ENCODE measurements at places on chromosomes 11 and 22.
A peak's percentile ranks its signal among the peaks of the same experiment; 100 is the strongest.

GRCh38 chr11:109964487-109964886, 128.7 kb upstream of the ZC3H12C start:
- DNase-seq: no peak

DNA sequence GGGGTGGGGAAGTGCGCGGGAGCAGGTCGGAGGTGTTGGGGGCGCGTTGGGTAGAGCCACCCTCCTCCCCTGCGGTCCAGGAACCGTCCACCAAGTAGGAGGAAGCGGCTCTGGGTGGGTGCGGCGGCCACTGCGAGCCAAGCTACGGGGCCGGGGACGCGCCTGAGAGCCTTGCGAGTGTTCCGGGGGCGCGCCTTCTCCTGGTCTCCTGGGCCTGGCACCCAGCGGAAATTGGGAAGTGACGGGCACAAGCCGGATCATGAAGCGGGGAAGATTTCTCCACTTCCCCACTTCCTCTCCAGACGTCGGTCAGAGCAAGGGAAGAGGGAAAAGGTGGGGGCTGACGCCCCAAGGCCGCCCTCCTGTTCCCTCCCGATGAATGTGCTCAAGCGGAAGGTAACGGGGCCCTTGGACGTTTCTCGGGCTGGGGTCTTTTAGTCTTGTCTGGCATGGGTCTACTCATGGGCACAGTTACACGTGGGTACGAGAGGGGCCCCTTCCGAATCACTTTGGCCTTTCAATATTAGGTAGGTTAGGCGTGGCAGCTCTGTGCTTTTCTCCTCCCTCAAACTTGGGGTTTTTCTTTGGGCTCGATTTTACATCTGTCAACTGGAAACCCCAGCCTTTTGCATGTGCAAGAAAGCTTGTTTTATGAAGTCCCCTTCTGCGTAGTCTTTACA, 865 bp downstream of the RBM14 start:
- no peak for DNase-seq

DNA sequence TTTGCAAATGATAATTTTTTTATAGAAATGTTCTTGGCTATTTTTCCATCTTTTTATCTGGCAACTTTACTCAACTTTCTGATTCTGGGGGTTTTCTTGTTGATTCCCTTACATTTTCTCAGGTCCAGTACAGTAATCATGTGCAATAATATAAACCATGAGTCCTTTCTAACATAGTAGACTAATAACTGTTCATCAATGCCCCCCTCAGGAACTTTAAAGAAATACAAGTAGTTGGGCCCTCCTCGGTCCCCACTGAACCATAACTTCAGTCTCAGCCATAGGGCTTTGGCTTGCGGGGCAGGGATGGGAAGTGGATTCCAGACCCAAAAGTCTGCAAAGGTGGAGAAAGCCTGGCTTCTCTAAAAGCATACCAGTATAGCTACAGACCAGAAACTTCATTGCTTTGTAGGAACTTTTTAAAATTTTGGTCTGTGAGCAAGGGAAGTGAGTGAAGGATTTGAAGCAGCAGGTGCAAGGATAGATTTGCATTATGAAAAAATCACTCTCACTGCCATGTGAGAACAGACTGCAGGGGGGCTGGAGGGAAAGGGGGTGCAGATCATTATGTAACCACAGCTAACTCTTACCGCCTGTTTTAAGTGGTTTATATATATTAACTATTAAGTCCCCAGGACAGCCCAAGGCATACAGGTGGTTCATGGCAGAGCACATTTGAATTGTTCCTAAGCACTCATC, 10.4 kb upstream of the TUB start:
- DNase-seq: no peak

DNA sequence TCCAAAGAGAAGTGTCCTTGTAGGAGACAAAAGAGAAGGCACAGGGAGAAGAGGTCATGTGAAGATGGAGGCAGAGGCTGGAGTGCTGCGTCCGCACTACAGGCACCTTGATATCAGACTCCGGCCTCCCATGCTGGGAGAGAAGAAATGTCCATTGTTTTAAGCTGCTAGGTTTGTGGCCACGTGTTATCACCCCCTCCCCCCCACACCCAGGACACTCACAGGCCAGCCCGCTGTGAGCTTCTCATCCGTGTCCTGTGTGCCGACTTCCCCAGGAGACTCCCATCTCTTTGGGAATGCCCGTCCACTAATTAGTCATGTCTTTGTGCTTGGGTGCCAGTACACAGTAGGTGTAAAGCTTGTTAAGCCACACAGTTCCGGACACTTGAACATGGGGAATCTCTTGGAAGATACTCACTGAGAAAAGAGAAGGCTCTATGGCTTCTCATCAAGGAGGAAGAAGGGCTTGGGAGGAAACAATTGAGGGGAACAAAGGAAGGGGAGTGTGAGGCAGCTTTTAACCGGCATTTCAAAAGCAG, 1234.7 kb downstream of the TBC1D22A start:
- no peak for DNase-seq

GRCh38 chr22:38406617-38407016, 48.4 kb downstream of the KCNJ4 start:
- DNase-seq: no peak

DNA sequence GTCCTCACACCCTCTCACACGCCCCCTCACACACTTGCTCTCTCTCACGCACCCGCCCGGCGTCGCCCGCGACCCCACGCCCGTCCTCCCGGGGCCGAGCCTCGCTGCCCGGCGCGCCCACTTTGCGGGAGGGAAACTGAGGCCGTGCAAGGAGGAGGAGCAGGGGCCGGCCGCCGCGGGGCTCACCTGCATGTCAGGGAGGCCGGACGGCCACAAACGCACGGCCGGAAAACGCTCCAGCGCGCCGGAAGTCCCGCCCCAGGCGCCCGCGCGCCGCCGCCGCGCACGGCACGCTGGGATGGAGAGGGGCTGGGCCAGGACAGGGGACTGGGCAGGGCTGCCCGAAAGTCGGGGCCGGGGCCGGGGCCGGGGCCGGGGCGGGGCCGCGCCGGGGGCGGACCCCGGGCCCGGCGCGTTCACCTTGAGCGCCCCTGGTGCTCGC, at the start of gene CHID1:
Gene CHID1, minus strand, starts transcription at position 222 of the 442 bp plus-strand sequence. CDS start 5,994 bp downstream, outside the sequence.
- DNase-seq: peak; percentile 66

DNA sequence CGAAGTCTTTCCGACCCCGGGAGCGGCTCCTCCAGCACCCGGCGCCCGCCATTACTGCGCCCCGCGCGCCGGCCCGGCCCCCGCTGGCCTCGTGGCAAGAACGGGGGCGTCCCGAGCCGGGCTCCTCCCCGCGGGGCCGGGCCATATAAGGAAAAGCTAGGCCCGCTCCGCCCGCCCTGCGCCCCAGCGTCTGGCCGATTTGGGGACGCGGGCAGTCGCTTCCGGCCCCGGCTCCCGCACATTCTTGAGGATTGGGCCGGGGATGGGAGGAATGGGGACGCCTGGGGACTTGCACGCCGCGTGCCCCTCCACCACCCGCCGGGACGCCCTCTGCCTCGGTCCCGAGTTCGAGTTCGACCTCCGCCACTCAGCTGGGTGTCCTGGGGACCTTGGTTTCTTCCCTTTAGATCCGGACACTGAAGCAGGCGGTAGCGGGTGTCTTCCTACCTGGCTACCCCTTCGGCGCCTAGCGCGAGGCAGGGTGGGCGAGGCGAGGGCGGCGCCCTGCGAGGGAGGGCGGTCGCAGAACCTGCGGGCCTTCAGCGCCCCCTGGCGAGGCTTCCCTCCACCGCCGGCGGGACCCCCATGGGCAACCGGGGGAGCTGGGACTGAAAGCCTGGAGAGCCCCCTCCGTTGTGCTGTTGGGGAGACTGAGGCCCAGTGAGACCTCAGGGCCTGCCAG, 3.8 kb downstream of the SMTN start:
- DNase-seq: peak; percentile 81

DNA sequence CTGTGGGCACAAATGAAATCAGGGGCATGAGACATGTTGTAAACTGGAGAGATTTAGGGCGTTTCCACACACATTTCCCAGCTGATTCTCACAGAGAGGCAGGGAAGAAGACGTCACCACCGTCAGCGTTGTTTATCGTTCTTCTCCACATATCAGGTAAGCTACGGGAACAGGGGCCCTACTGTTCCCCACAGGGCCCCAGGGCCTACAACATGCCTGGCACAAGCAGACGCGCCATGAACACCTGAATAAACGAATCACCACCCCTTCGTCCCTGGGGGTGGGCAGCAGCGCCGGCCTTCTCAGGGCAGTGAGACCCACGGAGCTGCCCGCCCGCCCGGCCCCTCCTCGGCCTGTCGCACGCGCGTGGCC, 342 bp downstream of the EFCAB6 start:
- DNase-seq: no peak

DNA sequence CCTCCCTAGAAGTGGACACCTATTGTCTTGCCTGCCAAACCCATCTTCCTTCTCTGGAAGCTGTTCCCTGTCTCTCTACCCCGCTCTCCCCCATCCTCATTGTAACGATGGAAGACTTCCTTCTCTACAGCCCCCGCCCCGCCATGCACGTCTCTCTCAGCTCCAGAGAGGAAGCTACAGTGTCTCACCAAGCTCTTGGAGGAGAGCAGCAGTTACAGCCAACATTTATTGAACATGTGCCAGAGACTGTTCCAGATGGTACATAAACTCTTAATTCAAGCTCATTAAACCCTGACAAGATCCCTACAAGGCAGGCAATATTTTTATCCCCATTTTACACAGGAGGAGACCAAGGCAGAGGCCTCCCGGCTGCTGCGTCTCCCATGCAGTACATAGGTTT, 15.1 kb downstream of the MCHR1 start:
- DNase-seq: no peak

GRCh38 chr22:17140022-17140421, 18.9 kb upstream of the TMEM121B start:
- DNase-seq: no peak

DNA sequence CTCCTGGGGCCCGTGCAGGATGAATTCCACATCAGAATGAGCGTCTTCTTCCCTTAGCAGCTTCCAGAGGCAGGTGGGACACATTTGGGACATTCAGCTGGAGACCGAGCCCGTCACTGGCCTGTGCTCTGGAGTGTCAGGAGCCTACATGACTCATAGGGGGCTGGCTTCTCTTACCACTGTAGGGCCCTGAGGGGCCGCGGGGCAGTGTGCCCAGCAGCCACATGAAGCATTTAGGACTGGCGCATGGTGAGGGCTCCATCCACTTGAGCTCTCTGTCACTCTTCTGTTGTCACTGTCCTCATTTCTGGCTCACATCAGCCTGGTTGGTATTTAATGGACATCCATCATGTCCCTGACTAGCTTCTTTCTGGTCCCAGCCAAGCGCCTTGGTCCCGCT, 38.0 kb upstream of the TEF start:
- no peak for DNase-seq

- DNase-seq: no peak
Measured at GRCh38 chr11:105903113-105903512, 118.9 kb downstream of the MSANTD4 start.

- DNase-seq: no peak
Measured at GRCh38 chr11:11577932-11578911, 43.6 kb downstream of the GALNT18 start.

GRCh38 chr11:116093481-116094270, 589.5 kb upstream of the CADM1 start:
- no peak for DNase-seq

DNA sequence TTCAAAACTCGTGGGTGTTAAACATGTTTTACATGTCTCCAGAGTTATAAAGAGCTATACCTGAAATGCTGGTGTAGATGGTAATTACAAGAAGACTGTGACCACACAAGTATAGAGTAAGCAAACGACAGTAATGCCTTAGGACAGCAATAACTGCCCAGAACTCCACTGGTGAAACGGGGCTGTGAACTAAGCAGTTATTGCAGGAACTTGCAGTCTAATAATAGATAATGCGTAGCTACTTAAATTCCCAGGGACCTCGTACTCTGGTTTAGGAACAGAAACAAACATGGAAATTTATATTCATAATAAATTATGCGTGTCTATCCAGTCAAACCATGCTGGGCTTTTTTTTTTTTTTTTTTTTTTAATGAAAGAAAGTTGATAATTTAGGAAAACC, 24.9 kb upstream of the TP53AIP1 start:
- DNase-seq: no peak

GRCh38 chr11:20611892-20612291, 12.5 kb downstream of the SLC6A5 start:
- no peak for DNase-seq

DNA sequence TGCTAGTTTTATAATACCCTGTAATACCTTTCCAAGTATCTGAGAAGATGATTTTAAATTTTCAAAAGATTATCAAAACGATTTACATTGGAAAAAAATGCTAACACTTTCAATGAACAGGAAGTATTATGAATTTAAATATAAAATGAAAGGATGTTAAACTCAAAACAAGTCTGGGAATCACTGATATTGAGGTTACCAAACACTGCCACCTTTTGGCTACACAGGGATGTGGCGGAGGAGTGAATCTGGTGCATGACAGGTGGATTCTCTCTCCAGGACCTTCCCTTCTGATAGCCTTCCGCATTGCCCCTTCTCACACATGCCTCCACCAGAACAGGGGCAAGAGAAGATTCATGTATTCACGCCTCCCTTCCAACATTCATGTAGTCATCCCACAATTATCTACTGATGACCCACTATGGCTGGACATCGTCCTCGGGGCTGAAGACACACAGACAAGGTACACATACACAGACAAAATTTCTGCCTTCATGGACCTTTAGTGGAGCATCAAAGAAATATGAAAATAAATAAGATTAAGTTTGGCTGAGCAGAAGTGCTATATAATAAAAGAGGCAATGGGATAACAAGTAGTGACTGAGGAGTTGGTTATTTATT, 34.7 kb downstream of the ATG16L2 start:
- peak; percentile 21 for DNase-seq

GRCh38 chr11:115555336-115556090, 51.3 kb upstream of the CADM1 start:
- DNase-seq: no peak

- DNase-seq: no peak
Measured at GRCh38 chr22:27198518-27199035, 541.2 kb downstream of the MIAT start.

DNA sequence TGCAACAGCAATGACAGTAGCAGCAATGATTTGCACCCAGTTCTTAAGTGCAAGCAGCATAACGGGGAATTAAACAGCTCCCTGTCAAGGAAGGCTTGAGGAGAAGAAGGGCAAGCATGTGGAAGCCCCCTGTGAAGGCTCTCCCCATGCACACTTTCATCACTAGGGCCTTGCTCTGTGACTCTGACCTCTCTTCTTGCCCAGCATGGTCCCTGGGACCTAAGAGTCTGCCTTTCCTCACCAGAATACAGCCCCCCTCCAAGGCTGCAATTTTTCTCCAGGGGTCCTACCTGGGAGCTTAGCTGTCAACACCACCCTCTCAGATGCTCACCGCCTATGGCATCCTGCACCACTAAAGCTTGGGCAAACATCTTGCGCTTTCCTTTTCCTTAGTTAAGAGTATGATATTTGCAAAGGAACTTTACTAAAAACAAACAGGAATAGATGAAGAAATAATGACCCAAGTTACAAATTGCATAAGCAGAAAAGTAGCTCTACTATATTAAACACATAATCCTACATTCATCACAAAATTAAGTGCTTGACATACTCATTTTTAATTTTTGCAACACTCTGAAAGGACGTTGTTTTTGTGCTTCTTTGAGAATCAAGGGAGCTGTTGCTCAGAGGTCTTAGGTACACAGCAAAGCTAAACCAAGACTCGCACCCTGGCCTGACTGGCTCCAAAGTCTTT, 187.6 kb downstream of the ADAMTS15 start:
- no peak for DNase-seq

All from T-helper 9 cell (primary cell).